Activated CD8-positive, alpha-beta memory T cell treated with anti-CD3 and anti-CD28 coated beads, Interleukin-2, amount 50 U/mL, for 48 hours (primary cell): ENCODE measurements at places on chromosomes 5 and 9.

- no peak for DNase-seq
These were observed 350.8 kb upstream of the RFX3 start for GRCh38 chr9:3876553-3876952.

GRCh38 chr5:32027093-32027716 lies 146.9 kb downstream of the GOLPH3 start:
- DNase-seq: no peak

GRCh38 chr5:178793151-178793550 lies 62.7 kb upstream of the ZNF354A start:
- DNase-seq: peak; percentile 55

GRCh38 chr9:94017939-94018531 lies 62.9 kb upstream of the BARX1 start:
- DNase-seq: no peak

DNA sequence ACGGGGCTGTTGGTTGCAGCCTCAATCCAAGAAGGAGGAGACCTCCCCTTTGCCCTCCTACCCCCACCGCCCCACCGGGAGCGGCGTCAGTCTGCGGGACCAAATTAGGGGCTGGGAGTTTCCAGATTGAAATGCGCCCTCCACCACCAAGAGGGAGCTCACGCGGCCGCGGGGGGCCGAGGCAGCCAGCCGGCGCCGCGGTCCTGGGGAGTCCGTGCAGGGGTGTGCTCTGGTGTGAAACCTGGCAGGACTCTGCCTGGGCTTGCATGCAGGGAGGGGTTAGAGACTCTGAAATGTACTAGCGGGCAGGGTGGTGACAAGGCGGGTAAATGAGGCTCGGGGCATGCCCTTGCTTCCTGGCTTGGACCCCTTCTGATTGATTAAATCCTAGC lies 989 bp upstream of the FBN2 start:
- DNase-seq: no peak

- DNase-seq: no peak
These were observed 117.8 kb downstream of the CCDC192 start for GRCh38 chr5:127820910-127821553.

DNA sequence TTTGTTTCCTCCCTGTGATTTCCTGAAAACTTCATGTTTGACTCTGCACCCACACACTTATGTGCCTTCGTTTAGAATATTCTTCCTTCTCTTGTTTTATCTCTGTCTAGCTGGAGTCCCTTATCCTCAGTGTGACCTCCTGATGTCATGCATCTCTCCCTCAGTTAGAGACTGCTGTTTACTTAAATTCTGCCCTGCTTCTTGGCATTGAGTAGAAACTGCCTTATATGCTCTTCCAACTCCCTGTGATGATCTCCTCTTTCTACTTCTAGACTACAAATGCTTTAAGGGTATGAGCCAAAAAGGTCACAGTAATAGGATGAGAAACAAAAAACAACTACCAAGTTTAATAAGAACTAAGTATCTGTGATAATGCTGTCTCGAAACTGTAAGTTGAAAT lies 12.2 kb downstream of the FGF10 start:
- no peak for DNase-seq

GRCh38 chr5:87361031-87361445 lies 51.7 kb downstream of the CCNH start:
- DNase-seq: no peak

GRCh38 chr5:157108976-157109375 lies at the start of gene HAVCR2:
HAVCR2 (minus strand) TSS chr5:157109044; CDS start chr5:157108983, 61 bp downstream.
- DNase-seq: peak; percentile 71

DNA sequence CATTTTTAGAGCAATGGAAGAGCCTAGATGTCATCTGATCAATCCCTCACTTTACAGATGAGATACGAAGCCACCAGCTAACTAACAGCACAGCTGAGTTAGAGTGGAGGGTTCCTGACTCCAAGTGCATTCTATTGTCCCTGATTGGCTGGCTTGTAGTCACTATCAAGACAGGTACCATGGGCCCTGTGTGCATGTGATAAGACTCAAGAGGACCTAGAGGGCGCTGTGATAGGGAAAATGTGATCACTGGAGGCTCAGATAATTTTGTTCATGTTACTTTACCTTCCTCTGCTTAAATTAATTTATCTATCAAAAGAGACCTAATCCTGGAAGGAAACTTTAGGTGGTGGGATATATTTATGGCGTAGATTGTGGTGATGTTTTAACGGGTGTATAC lies 19.5 kb upstream of the SNAPC3 start:
- DNase-seq: no peak

GRCh38 chr5:134110382-134110781 lies 4.1 kb upstream of the TCF7 start:
- DNase-seq: no peak

- DNase-seq: no peak
These were observed 1.6 kb upstream of the DNLZ start for GRCh38 chr9:136364942-136365774.

- DNase-seq: no peak
These were observed 28.5 kb upstream of the RICTOR start for GRCh38 chr5:39102684-39103155.

- no peak for DNase-seq
These were observed 126.4 kb downstream of the MAT2B start for GRCh38 chr5:163631856-163632255.

DNA sequence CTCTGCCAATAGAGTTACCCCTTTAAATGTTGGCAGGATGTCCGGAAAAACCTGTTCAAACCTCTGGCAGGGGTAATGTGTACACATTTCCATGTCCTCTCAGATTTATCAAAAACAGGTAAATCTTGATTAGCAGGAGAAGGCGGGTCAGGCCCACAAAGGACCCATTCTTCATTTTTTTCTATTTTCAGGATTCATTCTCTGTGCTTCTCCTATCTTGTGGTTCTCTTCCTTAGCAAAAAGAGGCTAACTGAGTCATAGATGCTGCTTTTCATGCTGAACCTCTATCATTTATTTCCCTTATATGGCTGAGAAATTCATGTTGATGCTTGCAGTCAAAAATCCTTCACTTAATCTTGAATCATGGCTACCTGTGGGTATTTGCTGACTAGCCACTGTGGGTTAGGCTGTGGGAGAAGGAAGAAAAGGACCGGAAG lies 112.7 kb upstream of the IQGAP2 start:
- DNase-seq: no peak

- DNase-seq: no peak
These were observed 23.4 kb upstream of the PAM start for GRCh38 chr5:102731693-102732092.

DNA sequence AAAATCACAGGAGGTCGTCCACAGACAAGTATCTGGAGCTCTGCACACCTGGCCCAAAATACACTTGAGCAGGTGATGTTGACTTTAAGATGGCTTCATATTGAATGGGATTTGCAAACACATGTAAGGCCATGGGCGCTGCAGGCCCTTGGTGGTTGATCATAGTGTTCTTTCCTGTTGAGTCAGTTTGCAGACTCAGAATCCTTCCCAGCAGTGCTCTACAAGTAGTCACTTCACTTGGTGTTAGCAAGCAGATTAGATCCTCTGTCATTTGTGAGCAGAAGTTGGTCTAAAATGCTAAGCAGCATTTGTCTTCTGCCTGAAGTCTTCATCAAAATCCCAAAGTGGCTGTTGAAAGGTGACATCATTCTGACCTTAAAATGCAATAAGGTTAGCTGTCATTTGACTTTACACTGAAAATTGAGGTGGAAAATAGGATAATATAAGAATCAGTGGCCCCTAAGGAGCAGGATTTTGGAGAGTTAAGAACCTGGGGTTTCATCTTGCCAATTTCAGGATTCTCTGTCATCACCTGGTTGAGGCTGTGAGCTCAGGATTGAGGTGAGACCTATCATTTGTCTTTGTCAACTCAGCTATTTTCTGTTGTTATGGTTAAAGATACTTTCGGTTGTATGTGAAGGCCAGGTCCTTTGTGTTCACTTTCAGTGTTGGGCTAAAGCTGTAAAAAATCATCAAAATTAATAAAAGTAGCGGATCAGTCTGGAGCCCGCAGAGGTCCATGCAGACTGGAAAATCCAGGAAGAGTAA lies 114.5 kb downstream of the LRRC70 start:
- DNase-seq: no peak

DNA sequence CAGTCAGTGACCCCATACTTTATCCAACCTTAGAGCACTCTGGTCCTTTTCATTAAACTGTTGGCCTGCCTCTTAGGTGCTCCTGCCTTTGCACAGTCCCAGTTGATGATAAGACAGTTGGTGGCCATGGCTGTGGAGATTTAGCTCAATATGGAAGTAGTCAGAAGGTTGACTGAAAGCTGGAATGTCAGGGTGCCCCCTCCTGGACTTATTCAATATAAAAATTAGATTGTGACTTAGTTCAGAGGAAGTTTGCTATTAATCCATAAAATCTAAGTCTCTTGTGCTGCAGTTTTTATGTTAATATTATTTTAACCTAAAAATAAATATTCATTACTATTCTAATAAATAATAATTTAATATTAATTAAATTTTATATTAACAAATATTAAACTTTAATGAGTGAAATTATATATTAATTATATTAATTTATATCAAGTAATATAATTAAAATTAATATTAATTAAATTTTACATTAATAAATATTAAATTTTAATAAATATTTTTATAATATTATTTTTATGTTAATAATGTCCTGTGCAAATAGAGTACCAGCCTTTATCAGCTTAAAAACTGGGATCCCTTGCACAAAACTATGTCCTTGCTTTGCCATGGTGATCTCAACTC lies 77.7 kb upstream of the ADAMTSL1 start:
- no peak for DNase-seq

DNA sequence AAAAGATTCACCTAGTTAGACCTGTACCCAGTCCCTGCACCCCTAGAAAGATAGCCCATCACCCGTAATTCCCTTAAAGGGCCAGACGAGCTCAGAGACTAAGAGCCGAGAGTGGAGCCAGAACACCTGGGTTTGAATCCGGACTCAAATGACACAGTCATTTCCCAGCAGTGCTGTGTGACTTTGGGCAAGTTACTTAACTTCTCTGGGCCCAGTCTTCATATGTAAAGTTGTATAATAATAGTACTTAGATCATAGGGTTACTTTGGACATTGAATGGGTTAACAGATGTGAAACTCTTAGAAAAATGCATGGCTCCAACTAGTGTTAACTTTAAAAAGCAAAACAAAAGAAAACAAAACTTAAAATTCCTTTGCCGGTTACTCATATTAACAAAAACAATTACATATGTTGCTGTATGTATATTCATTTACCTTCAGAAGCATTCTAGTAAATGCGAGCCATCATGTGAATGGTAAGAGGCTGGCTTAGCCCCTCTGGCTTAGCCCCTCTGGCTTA lies 40.4 kb upstream of the RASGRF2 start:
- DNase-seq: no peak

GRCh38 chr5:172051643-172052339 lies 45.4 kb upstream of the FBXW11 start:
- DNase-seq: no peak

DNA sequence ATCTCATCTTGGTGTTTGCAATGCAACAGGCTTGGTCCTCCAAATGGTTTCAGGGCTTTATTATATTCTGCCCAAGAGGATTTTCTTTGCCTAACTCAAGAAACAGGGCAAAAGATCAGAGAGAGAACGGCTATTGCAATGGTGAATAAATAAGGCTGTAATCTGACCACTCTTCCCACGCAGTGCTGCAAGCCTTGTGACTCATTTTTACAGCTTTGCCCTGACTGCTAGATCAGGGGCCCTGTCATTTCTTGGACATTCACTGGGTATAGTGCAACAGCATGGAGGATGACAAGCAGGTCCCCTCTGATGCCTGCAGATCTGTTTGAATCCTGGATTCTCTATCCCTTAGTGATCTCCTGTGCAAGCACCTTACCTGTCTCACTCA lies 459.1 kb downstream of the EBF1 start:
- DNase-seq: no peak

- no peak for DNase-seq
These were observed 22.8 kb upstream of the TCF7 start for GRCh38 chr5:134091626-134092121.

DNA sequence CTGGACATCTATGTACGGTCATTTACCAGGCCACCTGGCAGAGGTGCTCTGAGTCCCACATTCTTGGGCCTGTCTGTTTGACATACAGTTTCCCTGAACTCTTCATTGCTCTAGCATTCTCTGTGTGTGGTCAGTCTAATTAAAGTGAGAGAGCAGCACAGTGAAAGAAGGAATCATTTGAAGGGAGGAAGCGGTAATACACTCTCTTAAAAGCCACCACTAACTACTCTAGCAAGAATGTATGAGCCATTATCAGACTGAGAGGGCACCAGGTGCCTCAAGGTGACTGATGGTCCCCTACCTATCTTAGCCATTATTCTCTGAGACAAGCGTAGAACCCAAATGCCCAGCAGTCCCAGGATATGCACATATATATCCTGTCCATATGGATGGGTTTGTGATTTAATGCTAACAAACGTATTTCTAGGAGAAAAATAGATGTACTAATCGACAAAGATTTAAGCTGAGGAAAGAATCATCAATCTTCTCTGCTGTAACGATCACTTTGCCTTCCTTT lies 527.2 kb downstream of the PRELID2 start:
- DNase-seq: no peak

- DNase-seq: no peak
These were observed 118.7 kb downstream of the DIRAS2 start for GRCh38 chr9:90523958-90524357.

GRCh38 chr9:113403646-113404045 lies 2.6 kb upstream of the ALAD start:
- DNase-seq: no peak

GRCh38 chr5:119341452-119342349 lies 14.1 kb upstream of the TNFAIP8 start:
- DNase-seq: no peak

GRCh38 chr9:93028448-93029006 lies 30.0 kb upstream of the SUSD3 start:
- DNase-seq: no peak

DNA sequence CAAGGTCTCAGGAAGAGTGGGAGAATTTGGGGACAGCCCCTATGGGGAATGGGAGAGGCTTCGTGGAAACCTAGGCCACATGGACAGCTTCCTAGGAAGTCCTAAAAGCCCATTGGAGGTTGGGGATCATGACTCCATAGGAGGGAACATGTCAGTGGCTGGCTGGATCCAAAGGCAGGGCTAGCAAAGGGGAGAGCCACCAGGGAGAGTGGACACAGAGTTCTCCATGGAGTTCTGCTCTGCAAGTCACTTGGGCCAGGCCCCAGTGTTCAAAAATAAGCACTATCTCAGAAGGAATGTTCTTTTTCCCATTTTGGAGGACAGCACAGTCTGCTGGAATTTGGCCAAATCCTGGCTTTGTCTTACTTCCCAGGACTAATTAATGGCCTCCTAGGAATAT lies 140.6 kb upstream of the RAD23B start:
- DNase-seq: no peak

DNA sequence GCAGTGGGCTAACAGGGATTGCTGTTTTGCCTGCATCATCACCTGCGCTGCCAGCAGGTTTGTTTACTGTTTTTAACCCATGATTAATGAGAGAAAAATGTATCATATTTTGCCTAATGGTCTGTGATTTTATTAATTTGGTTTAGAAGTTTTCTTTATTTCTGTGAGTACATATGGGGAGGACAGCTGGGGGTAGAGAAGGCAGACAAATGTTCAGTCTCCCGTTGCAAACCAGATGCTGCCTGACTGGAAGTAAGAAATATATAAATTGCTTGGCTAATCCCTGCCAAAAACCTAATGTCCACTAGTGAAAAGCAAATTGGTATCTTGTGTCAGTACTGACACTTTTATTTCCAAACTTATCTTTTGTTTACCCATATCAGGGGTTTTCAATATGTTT lies 1766.1 kb upstream of the C9orf72 start:
- DNase-seq: no peak
